ENCODE measurements at places on chromosomes 4 and X. TPM values are rescaled to one million over a fixed set of nuclear protein-coding genes. Genes with fewer than 3 reads are reported as not detected.

PHKA2 gene
- 26.3 TPM for total RNA-seq

CNGA1 gene
- 11.9 TPM for total RNA-seq

ETDB gene
- total RNA-seq, result not detected

UGT2B10 gene
- not detected for total RNA-seq

DNA sequence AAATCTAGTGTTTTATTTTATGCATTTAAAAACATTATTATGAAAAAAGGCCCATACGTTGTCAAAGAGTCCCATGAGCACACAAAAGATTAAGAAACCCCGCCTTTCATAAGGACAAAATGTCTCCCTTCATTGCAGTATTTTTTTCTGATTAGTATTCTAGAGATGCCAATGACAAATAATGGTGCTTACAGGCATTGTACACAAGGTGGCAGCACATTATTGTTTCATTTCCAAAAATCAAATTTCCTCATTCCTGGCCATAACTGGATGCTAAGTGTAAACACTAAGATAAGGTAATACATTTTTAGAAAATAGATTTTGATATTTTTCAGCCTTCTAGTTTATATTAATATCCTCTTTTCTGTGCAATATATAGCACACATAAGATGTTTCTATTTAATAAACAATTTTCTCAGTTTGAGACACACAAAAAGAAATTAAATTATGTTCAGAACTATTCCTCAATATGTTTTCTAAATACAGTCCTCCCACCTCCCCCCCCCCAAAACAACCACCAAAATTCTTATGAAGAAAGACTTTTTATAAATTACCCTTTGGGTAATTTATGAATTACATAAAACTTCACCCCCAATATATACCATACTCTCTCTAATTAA lies 47.7 kb downstream of the TIGD2 start:
- DNase-seq, result no peak

- no peak for DNase-seq
Observed at GRCh38 chr4:104591510-104591911, 96.8 kb upstream of the CXXC4 start.

GRCh38 chrX:22360129-22360528 lies 87.4 kb downstream of the CBLL2 start:
- DNase-seq, result no peak

GRCh38 chr4:153197301-153197700 lies 6.9 kb upstream of the TRIM2 start:
- no peak for DNase-seq

Data from sciatic nerve (tissue), 2 donors.